ENCODE measurements at places on chromosomes 13 and 19. TPM values are rescaled to one million over a fixed set of nuclear protein-coding genes. Genes with fewer than 3 reads are reported as not detected.

GRCh38 chr13:45396533-45397095 lies 21.6 kb downstream of the SLC25A30 start:
- no peak for DNase-seq

DNA sequence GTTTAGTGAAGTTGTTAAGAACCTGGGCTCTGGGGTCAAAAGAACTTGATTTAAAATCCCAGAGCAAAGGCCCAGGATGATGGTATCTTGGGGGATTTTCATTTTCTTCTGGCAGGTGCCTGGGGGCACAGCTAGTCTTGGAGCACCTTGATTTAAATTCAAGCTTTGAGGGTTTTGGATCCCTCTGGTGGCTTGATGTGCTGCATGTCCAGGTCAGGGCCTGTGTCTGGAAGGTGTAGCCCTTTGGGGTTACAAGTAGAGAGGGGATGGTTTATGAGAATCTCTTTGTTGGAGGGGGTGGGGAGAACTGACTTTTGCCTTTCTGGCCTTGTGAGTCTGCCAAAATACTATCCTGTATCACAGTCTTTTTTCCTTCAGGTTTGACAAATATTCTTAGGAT lies 55.8 kb downstream of the AKAP11 start:
- no peak for DNase-seq

GRCh38 chr13:59422646-59423045 lies 741.1 kb downstream of the DIAPH3 start:
- no peak for DNase-seq

The MISP gene
- not detected for total RNA-seq

The ZAR1L gene
- total RNA-seq = not detected

The PGLYRP2 gene
- total RNA-seq = 0.25 TPM

The SMIM44 gene
- not detected for total RNA-seq

The ZNF536 gene
- total RNA-seq = not detected

The UBE2S gene
- 241 TPM for total RNA-seq

GRCh38 chr13:20359335-20359734 lies 127.2 kb upstream of the GJB6 start:
- no peak for DNase-seq

- peak; percentile 78 for DNase-seq
These were observed 9.1 kb upstream of the LHFPL6 start for GRCh38 chr13:39612023-39612637.

GRCh38 chr13:94080527-94080926 lies 399.0 kb downstream of the DCT start:
- DNase-seq = no peak

GRCh38 chr13:109780845-109781383 lies 5.5 kb downstream of the IRS2 start:
- no peak for DNase-seq

GRCh38 chr19:41604831-41605230 lies 22.0 kb downstream of the CEACAM4 start:
- DNase-seq = no peak

GRCh38 chr13:60139272-60139671 lies 24.5 kb downstream of the DIAPH3 start:
- no peak for DNase-seq

GRCh38 chr19:11152318-11153062 lies 3.1 kb downstream of the SPC24 start:
- no peak for DNase-seq

DNA sequence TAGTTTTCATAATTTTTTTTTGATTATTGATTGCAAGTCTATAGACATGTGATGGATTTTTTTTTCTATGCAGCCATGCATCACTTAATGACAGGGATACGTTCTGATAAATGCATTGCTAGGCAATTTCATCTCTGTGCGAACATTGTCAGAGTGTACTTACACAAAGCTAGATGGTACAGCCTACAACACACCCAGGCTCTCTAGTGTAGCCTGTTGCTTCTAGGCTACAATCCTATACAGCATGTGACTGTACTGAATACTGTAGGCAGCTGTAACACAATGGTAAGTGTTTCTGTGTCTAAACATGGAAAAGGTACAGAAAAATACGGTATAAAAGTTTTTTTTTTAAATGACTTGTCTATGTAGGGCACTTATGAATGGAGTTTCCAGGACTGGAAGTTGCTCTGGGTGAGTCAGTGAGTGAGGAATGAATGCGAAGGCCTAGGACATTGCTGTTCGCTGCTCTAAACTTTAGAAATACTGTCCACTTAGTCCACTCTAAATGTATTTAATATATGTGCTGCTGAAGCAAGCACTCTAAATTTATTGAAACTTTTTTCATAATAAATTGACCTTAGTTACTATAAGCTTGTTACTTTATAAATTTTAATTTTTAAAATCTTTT lies 20.3 kb downstream of the SPATA13 start:
- no peak for DNase-seq

The KANK2 gene
- total RNA-seq = 1.9 TPM
